SW480 (cell line): ENCODE measurements at places on chromosomes 3 and 15.

DNA sequence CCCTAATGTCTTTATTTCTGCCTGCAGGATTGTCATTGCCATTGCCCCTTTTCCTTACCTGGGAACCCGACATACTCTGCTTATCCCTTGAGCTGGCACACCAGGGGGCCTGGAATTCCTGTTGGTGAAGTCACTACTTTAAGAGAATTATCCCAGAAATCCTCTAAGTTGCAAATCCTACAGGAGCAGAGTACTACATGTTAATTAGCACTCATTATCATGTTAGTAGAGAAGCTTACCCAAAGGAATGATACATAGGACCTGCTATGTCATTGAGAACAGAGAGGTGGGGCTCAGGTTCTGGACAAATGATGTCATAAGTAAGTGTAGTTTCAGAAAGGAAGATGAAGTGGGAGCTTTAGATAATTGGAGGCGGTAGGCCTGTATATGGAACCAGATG lies 27.4 kb downstream of the SCG5 start:
- no peak for DNase-seq

DNA sequence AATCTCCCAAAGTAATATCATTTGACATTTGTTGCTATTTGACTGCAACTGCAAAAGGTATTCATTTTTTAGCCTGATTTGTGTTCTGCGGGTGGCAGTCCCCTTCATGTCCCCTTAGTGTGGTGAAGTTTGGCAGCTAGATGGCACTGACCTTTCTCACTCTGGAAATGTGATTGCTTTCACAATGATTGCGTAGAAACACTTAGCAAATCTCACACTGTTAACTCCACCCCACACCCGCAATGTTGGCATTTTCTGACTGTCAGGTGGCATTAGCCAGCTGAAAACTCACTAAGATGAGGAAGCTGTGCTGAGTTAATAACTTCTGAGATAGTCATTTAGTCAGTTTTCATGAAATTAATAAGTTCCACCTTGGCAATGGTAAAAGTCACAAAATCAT lies 76.9 kb downstream of the TRIM69 start:
- DNase-seq: peak; percentile 37

DNA sequence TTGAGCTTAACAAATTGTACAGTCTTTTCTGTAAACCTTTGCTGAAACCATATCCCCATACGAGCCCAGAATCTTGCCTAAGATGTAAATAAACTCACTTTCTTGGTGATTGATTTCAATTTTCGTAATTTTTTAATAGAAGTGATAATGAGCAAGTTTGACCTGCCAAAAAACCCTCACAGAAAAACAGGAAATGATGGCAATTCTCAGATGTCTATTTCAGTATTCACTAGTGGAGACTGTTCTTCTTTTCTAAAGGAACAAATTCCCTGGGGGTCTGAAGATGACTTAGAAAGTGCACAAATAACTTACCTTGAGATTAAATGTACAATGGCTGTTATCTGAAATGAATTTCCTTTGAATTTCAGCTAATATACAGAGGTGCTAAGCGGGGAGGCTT lies 116.5 kb upstream of the CMC1 start:
- no peak for DNase-seq

DNA sequence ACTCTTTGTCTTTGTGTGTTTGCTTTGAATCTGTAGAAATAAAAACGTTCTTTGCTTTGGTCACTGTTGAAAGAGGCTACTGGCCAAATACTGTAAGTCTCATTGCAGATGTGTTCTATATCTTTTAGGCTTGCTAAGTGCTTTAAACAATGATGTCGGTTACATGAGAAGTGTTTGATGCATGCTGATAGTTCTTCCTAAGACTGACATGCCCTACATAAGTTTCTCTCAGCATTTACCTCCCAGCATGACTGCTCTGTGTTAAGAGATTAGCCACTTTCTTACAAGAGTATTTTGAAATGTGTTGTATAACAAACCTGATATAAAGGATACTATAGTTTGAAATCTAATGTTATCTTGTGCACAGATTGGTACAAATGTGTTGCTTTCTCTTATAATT lies 1088.7 kb downstream of the NSUN3 start:
- no peak for DNase-seq

GRCh38 chr3:129966876-129967275 lies 7.6 kb upstream of the TRH start:
- DNase-seq: no peak

- no peak for DNase-seq
Observed at GRCh38 chr3:153277029-153277428, 115.0 kb downstream of the RAP2B start.

DNA sequence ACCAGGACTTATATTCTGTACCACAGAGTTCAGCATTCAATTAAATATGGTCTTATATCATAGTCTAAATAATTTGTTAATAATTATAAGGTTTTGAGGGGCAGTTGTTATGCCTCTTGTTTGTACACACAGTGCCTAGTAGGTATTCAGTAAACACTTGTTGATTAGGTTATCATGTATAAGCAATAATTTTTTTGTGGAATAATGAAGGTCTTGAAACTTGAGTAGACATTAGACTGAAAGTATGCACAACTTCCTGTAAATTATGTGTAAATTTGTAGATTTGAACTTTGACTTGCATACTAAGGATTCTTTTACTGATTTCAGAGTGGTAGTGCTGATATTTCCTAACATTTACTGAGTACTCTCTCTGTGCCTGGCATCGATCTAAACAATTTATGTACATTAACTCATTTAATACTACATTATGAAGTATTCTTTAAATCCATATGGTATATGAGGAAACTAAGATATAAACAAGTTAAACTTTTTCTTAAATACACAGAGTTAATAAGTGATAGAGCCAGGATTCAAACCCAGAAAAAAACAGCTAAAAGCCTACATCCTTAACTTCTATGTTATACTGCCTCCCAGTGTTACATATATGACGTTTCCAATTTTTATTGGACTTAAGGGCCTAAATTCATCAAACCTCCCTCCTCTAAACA lies 65.1 kb downstream of the GLCE start:
- peak; percentile 46 for DNase-seq

DNA sequence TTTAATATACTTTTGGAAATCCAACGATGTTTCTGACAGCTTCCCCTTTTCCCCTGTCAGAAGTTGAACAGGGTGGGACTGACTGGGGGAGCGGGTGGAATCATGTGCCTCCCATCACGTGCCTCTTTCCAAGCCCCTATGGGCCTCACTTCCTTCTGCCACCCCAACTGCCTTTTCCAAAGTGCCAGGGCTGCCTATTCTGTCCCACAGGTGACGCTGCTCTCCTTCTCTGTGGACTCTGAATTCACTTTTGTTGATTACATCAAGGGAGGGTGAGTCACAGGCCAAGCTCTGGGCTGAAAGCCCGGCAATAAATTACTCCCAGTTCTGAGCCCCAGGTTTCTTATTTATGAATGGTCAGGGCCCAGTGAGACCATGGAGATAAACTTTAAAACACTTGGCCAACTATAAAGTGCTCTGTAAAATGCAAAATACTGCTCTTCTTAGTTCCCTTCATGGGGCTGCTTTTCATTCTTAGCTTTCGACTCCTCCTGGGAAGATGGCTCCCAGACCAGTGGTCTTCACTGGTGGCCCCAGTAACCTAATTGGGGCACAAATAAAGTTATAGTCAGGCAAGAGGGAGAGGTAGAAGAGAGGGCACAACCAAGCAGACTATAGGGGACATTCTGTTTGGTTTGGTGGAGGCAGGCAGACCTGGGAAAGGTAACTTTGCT lies 12.3 kb downstream of the CPNE9 start:
- peak; percentile 84 for DNase-seq

DNA sequence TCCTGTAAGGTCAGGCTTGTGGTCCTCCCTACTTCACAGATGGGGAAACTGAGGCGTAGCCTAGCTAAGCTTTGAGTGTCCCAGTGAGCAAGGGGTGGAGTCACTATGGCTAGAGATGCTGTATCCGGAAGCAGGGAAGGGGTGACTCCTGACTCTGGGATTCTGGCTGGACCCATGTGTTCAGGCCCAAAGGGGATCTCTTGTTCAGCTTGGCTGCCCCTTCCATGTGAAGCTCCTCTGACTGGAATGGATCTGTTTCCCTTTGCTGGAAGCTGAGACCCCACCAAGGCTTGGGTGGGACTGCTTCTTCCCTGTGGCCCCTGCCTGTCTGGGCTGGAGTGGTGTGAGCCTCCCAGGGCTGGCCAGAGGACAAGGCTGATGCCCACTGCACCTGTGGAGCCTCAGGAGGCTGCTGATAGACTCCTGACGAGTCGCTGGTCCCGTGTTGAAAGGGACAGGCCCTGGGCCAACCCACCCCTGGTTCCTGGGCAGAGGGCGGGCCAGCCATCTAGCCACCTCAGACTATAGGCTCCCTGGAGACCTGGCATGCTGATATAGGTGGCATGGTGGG lies 1.0 kb downstream of the MAPKAPK3 start:
- DNase-seq: no peak

DNA sequence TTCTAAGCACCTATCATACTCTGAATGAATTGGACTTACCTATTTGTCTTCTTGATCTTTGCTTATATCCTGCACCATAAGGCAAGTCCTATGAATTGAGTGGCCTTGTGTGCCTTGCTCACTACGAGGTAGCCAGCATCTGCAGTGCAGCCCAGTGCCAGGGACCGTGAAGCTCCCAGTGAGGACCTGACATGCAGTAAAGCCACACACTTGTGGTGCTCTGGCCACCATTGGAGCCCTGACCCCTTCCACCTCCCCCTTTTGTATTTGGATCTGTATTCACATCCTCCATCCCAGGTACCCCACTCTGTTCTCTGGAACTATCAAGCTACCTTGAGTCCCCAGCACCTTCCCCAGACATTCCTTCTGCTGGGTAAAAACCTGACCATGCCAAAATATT lies 52.1 kb downstream of the BSN start:
- no peak for DNase-seq

- no peak for DNase-seq
Observed at GRCh38 chr3:189058071-189058470, 113.7 kb upstream of the TPRG1 start.

DNA sequence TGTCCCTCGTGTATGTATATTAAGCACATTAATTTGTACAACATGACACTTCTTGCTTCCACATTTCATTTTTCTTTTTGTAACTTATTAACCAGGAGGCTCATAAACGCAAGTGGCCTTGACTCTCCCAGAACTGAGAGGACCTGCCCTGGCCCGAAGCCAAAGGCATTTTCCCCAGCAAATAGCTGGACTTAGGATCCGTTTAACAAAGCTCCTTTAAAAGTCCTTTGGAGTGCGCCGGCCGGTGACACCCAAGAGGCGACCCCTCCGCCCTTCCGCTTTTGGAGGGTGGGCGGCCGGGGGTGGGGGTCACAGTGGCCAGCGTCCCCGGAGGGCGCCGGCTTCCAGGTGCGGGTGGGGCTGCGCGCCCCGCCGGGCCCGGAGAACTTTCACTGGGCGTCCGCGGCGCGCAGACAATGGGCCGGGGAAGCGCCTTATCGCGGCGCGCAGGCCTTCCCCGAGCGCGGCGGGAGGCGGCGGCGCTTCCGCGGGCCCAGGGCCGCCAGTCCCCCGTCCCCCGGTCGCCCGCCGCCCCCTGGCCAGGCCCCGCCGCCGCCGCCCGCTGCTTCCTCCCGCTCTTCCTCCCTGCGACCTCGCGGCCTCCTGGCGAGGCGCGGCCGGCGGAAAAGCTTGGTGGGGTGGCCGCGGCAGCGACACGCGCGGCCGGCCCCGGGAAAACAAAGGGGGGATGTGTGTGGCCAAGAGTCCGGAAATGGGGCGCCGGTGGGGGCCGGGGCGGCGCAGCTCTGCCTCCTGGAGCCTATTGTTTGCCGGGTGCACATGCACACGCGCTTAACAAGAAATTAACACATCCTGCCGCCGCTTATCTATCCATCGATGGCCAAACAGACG lies 613.4 kb downstream of the MCTP2 start:
- peak; percentile 83 for DNase-seq

DNA sequence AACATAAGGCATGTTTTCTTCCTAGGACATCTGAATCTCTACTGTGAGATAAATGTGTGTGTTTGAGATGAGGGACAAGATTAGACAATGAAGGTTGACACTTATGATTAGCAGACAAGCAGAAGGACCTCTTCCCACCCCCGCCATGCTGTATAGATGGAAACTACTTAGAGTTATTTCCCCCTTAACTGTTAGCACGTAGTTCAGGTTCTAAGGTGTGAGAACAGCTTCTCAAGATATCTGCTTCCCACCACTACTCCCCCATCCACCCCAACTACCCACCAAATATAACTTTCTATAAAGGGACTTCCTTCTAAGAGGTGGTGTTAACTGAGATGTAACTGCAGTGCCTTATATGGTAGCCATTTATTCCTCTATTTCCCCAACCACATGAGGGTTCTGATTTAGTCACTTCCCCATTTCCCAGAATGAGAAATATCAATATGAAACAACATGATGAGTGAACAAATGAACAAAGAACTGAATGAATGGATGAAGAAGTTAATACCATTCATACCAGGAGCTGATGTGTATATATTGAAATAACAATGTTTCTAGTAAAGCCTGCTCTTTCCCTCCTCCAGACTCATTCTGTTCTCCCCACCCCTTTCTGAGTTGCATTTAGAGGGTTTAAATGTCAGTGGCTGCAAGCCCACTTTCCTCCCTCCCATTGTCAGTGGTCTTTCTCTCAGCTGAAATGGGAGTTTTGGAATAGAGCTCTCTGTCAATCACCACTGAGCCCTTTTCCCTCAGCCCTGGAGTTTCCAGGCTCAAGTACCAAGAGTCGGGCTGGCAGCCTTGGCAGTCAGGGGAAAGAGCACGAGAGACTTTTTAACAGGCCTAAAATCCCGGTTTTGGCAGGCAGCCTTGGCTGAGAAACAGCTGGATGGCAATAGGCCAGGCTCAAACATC lies 7.7 kb upstream of the RFTN1 start:
- DNase-seq: no peak

DNA sequence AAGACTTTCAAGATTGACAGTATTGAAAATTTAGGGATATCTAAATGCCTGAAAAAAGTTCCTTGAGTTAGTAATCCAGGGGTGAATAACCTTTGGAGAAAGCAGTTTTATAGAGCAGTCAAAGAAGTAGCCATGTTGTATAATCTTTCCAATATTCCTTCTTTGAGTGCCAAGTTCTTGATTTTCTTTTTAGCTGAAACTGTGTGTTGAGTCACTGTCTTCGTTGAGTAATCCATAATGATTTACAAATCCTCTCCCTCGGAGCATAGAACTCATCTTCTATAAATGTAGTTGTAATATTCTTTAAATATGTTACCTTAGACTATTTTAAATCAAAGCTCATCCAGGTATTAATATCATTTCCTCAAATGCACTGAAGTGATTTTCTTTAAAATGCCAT lies 135.2 kb downstream of the BBX start:
- DNase-seq: no peak

DNA sequence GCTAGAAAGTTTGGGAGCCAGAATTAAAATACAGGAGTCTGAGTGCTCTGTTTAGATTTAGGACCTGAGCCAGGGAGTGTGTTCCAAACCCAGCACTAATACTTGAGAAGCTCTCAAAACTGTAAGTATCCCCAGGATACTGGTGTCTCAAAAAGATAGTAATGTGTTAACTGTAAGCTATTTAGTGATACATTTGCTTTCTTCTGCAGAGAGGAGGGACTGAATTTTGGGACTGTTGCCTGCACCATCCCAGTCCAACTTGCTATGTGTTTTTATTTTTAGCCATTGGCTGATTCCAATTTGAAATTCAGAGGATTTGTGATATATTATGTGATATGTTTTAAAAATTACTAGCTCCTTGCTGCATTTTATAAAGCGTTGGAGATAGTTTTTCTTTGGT lies 31.5 kb downstream of the UBE2E1 start:
- DNase-seq: no peak
